ENCODE measurements at places on chromosomes 5 and 9.

DNA sequence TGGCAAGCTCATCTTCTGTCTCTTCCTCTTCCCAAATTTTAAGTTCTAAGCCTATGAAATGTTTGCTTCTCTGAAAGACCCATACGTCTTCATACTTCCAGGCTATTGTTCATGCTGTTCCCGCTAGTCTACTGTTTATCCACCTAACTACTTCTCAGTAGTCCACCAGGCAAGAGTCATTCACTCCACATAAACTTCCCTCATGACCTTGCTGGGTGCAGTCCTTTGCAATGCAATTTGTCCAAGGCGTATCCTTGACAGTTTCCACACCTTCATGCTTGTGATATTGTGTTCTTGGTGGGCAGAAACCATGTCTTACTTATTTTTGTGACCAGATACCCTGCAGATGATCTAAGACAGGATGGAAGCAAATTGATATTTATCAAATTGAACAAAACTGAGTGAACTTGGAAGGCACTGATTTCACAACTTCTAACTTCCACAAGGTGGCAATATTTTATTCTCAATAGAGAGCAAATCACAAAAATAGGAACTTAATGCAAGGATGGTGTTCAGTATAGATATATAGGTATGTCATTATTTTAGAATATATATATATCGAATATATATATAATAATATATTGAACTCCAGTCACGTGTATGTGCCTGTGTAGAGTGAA, 30.3 kb downstream of the TYRP1 start:
- no peak for DNase-seq

DNA sequence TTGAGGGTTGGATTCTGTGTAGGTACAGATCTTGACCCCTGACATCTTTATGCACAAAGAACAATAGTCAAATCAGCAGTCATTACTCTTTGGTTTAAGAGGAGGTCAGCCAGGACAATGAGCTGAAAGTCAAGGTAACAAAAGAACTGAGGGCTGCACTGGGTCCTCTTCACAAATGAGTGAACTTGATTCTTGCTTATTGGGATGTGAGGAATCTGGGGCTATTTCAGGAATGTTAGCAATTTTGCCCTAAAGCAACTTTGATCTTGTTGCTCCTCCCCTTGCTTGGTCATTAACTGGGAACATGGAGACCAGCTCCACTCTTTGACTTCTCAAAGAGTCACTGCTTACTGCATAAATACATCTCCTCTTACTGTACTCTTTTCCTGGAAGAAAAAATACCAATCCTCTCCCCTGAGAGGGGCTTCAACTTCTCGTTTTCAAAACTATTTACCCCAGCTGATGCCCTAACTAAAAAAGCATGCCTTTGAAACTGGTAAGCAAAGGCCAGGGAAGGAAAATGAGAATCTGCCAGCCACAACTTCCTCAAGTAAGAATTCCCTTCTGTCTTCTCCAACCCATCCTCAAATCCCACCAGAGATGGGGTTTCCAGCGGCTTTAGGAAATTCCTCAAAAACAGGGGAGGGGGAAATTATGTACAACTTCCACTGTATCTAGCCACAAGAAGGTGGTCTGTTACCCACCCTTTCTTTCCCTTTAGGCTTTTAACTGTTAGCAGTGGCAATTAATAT, 368.3 kb downstream of the ENC1 start:
- no peak for DNase-seq

DNA sequence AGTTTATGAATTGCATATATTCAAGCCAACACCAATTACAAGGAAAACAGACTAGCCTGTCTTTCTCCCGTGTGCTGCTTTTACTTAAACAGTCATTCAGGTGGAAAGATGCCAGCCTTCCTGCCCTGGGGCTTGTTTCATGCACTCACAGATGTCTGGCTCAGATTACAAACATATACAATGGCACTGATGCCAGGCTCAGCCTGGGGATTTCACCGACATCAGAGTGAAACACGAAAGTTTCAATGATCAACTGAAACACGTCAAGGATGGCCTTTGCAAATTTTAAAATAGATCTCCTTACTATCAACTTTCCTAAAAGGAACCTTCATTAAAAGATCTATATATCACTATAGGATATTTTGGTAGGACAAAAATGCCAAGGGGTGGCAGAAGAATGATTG, 1576.5 kb downstream of the EFNA5 start:
- no peak for DNase-seq

DNA sequence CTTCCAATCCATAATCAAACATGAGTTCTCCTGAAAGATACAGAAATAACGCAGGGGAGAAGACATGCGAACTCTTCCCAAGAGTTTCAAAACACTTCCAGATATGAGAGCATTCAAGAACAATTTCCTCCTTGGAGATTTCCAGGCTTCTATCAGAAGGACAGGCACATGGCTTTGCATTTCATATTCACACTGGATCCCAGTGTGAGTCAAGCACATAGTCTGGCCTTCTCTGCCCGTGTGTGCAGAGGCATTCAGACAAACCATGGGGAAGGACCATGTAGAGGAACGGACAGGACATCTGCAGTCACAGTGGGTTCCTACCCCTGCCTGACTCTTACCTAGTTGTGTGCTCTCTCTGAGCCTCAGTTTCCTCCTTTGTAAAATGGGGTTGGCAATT, 384.5 kb downstream of the NTRK2 start:
- DNase-seq = no peak

DNA sequence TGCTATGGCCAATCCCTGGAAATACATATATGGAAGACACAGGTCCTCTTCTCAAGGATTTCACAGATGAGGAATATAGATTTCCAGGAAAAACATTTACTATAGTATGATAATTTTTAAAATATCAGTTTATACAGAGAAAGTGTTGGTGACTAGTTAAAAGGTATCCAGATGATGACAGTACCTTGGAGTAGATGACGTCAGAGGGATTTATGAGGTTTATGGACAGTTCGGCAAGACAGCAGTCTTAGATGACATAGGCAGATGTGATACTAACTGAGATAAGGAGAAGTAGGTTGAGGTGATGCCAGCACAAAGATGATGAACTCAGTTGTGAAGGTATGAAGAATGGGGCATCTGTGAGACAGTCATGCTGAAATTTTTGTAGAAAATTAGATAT, 750.3 kb downstream of the PRELID2 start:
- no peak for DNase-seq

DNA sequence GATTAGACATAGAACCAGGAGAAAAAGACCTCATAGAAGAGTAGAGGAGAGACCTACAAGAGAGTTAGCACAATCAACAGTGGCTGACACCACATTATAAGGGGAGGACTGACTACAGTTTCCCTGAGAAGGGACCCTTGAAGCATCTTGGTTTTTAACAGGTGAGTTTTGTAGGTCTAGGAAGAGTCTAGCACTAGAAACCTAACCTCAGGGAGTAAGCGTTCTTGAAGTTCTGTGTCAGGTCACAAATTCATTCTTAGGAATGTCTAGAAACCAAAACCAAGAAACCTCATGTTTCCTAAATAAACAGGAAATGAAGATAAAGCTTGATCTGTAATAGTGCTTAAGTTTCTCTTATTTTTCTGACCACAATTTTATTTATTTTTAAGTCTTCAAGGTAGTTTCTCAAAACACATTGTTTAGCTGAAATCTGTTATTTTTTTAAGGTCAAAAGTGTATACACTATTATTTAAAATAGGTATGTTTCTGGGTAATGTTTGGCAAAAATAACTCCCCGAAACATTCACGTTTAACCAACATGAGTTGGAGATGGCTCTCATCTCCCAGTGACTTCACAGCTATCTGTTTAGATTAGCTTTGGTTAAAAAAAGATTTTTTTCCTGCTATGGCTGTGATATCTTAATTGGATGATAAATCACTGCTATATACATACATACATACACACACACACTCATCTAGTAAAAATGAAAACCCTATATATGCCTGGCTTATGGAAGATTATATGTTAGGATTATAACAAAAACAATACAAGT, 37.1 kb downstream of the MAP3K1 start:
- DNase-seq = no peak

- DNase-seq = no peak
These were observed 22.5 kb upstream of the PTGS1 start for GRCh38 chr9:122348288-122348777.

GRCh38 chr5:15215056-15215455, 284.9 kb upstream of the FBXL7 start:
- DNase-seq = no peak

GRCh38 chr5:124801551-124801950, 55.1 kb upstream of the ZNF608 start:
- DNase-seq = no peak

DNA sequence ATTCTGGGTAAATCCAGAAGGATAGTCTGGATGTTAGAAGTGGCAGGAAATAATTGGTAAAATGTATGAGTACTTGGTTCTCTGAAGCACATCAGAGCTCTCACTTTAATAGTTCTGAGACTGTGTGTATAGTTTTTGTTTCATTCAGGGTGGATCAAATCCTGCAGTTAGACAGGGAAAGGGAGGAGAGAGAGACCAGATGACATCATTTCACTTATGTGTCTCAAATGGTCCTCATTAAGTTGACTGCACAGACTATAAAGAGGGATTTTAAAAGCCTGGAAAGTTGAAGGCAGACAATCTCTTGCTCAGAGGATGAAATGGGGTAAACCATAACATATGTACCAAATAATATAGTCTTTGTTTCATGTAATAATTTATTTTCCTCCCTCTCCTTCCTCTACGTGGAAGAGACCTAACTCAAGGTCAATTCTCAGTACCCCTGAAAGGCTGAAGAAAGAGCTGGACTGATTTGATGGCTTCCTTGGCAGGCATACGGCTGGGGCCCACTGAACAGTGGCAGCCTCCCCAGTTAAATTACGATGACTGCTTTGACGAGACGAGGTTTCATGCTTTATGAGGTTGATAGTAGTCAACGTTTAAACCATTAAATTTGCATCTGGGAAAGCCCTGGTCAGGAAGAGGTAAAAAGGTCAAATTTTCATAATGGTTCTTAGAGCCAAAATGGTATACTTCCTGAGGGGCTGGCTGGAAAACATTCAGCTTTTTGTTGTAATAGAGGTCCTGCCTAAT, 395.1 kb upstream of the RPS23 start:
- DNase-seq = no peak

Measured in femur (tissue), 1 donor.